T-helper 17 cell (primary cell): ENCODE measurements at places on chromosomes 3 and 15.

GRCh38 chr3:193832833-193833413 is 239.9 kb downstream of the OPA1 start:
- DNase-seq, result no peak

DNA sequence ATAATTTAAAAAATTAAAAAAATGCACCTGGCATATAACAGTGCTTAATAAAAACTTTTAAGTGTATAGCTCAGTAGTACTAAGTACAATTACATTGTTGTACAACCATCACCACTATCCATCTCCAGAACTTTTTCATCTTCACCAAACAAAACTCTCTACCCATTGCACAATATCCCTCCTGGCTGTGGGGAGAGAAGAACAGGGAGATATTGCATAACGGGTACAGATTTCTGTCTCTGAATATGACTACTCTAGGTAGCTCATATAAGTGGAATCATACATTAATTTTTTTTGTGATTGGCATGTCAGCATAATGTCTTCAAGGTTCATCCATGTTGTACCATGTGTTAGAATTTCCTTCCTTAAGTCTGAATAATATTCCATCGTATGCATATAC is 91.0 kb upstream of the PLAAT1 start:
- DNase-seq, result no peak

- DNase-seq, result no peak
Measured at GRCh38 chr3:12139111-12139511, 19.6 kb downstream of the TIMP4 start.

GRCh38 chr15:49387471-49387870 is 35.6 kb upstream of the FGF7 start:
- DNase-seq, result no peak

- no peak for DNase-seq
Measured at GRCh38 chr3:11410564-11410963, 138.4 kb downstream of the ATG7 start.

DNA sequence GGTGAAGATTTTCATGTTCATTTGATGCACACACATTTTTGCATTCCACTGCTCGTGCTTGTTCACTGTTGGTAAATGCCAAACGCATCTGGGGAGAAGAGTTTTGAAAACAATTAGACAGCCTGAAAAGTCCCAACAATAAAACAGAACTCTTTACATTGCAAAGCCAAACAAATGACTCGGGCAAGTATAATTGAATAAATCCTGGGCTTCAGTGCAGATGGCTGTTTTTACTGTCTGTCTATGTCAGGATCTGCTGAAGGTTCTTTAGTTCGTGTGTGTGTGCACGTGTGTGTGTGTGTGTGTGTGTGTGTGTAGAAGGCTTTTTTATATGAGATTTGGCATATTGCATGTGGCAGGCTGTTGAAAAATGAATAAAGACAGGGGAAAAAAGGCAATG is 277.5 kb upstream of the CDIN1 start:
- DNase-seq, result no peak

DNA sequence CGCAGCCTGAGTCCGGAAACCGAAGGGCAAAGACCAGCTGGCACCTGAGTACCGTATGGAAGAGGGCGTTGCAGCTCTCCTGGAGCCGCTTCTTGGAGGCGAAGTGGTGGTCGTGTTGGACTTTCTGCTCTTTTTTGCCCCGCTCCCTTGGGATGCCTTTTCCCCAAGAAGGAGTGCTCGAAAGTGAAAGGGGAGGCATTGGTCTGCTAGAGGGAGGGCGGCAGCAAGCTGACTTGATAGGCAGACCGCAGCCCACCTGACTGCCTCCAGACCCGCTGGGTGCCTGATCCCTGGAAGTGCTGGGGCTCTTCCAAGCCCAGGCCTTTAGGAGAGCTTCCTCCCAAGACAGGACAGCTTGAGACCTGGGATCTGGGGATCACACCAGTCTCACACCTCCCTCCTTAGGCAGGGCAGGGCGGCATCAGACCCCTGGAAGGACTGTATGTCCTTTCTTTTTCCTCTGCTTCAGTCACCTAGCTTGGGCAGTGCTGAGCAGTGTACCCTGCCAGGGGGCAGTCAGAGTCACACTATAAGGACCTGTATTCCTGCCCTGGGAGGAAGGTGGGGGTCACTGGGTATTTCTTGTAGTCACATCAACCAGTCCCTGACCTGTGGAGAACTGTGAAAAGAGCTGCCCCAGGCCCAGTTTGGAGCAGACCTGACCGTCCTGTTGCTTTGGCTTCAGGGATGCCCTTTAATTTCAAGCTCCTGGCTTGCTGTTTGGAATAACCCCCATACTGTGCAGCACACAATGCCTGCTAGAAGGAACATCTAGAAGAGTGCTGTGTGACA is 2.1 kb downstream of the ACVR2B start:
- DNase-seq, result no peak

DNA sequence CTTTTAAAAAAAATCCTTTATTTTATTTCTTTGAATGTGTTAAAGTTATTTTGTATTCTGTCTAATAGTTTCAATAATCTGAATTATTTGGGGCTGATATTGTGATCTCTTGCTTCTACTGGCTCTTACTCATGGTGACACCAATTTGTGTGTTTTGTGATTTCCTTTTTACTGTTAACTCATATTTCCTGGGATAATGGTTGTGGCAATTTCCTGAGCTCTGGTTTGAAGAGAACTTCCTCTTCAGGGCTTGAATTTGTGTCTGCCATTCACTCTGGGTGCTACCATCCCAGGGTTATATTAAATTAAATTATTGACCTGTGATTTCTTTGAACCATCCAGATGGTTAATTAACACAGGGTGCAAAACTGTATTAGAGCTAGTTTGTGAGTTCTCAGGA is 60.4 kb upstream of the RNF7 start:
- no peak for DNase-seq

GRCh38 chr15:82979726-82980125 is 6.3 kb upstream of the RAMAC start:
- no peak for DNase-seq

GRCh38 chr3:189149203-189149602 is 22.6 kb upstream of the TPRG1 start:
- no peak for DNase-seq

DNA sequence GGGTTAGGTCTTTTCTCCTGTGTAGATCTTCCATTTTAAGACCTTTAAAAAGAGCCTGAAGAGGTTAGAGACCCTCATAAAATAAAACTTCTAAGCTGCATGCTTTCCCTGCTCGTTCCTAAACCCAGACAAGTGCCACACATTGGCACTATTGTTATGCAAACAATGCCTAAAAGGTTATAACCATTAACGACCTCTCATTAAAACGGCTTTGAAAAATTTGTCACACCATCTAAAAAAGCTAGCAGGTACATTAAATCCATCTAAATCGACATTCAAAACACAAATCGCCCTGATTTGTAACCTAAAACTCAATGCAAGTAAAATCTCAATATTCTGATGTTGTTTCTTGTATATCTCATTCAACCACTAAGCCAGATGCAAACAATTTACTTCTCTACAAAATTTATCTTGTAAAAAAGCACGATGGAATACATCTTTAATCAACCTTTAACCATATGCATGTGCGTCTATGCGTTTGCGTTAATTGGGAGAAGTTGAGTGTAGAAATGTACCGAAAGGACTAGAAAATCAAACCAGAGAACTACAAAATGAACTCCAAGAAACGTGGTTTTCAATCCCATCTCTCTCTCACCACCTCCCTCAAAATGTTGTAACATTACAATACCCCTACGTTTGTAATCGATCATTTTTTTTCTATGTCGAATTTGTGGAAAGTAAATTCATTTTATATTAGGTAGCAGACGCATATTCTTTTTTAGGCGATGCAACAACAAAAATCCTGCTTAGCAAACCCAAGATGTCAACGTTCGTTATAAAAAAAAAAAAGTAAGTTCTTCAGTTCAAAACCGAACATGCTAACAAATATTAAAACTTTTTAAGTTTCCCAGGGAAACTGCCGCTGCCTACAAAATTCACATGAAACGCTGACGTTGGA is 1.2 kb downstream of the ALDH1A2 start:
- no peak for DNase-seq

DNA sequence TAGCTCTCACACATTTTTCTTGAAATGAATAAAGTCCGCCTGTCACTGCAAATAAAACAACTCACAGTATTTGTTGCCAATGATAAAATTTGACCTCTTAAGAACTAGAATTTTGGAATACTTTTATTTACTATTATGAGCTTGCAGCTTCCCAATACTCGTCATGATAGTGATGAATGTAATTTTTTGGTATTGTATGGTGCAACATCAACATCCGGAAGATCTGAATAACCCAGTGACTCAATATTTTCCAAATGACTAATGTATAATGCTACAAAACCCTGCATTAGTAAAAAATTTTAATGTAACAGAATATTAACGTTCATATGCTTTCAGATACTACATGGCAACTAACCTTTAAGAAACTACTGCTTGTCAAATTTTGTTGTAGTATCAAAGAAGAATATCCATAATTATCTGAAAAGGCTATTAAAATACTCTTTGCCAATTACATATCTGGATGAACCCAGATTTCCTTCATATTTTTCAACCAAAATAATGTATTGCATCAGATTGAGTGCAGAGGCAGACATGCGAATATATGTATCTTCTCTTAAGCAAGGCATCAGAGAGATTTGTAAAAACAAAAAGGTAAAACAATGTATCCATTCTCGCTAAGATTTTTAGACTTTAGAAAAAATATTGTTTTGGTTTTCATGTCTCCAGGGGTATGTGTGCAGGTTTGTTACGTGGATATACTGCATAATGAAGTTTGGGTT is 95.3 kb downstream of the IGF2BP2 start:
- DNase-seq, result no peak

GRCh38 chr15:26875476-26875850 is 8.6 kb downstream of the GABRA5 start:
- DNase-seq, result no peak

DNA sequence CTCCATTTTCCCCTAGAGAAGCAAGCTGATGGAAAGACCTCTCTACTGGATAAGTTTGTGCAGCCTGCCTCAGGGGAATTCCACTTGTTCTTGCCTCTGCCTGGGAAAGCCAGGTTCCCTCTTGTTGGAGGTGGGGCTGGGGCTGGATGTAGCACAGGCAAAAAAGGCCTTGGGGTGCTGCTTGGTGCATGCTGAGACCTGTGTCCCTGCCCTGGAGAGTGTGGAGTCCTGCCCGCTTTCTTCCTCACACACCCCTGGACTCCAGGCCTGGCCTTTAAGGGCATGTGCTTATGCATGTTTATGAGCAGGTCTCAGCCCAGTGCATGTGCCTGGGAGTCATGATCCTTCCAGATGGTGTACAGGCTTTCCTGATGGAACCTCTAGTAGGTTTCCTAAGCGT is 23.5 kb upstream of the JMJD7 start:
- no peak for DNase-seq

DNA sequence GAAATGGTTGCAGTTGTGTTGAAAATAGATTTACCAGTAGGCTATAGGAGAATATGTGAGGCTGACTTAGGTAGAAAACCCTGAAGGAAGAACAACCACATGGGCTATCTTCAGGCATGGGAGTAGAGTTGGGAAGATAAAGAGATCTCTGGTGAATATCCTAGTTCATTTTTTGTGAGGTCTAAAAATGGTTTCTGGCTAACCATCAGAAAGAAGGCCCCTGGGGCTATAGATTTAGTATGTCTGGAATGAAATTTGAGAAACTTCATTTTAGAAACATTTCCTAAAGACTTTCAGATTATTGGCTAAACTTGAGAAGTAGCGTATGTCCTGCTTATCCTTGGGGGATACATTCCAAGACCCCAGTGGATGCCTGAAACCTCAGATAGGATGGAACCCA is 148.2 kb downstream of the NAALADL2 start:
- DNase-seq, result no peak

DNA sequence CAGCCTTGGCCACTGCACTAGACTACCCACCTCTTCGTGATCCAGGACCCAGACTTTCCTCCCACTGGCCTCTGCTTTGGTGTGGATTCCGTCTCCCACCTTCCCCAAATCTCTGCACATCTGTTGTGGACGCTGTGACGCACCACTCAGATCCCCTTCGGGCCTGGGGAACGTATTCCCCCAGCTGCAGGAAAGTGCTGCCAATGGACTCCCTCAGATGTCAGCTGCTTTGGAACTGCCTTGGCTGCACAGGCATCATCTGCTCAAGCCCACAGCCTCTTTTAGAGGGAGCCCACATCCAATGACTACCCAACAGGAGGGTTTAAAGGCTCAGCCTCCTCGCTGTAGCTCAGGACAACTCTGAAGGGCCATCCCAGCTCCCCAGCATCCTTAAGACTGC is 134.2 kb upstream of the RAD18 start:
- DNase-seq, result no peak

DNA sequence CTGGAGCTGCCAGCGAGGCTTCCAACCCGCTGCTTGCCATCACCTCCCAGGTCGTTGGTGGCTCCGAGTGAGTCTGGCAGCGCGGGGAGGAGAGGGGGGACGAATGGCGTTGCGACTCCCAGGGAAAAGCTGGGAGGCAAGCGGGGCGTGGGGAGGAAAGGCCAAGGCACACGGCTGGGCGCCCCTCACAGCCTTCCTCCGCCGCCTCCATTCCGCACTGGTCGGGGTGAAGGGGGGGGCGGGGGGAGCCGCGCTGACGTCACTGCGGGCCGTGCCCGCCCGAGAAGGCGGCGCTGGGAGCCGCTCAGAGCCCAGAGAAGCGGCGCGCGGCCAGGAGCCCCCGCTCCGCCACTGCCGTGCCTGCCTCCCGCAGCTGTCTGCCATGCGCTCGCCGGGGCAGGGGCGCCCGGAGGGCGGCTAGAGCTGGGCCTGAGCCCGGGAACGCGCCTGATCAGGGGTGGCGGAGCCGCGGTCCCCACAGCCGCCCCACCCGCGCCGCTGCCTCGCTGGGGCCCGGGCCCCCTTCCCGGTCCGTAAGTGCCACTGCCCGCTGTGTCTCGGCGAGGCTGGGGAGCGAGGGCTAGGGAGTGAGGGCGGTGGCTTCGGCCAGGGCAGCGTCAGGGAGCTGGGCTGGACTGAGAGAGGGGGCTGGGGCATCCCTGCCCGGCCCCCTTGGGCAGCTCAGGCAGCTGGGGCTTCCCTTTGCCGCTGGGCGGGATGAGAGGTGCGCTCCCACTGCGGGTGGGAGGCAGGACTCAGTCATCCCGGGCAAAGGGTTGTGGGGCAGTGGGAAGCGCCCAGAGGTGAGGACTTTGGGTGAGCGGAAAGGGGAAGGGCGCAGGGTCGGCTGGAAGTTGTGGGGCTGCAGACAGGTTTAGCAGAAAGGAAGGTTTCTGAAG is 27.8 kb upstream of the POLG start:
- no peak for DNase-seq

GRCh38 chr3:60090548-60090947 is 1040.7 kb upstream of the CFAP20DC start:
- DNase-seq, result no peak

DNA sequence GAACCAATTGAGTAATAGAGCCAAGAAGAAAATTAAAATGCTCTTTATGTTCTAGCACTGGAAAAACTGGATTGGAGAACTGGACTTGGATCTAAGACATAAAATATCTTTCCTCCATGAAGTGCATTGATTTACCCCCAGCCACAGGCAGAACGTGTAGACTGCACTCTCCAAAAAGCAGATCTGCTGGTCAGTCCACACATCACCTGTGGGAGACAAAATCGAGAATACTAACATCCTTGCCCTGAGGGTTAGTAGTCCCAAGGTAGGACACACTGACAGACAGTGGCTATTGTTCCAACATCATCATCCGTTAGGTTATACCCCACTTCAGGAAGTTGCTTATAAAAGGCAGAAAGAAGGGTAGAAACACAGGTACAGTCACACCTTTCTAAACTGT is 257.1 kb upstream of the STT3B start:
- no peak for DNase-seq
